ENCODE measurements at places on chromosomes 1 and 21.

- DNase-seq: no peak
Observed at GRCh38 chr1:184463680-184464079, 76.9 kb downstream of the C1orf21 start.

GRCh38 chr1:245155272-245156040 lies 671 bp downstream of the KIF26B start:
- peak; percentile 45 for DNase-seq

- no peak for DNase-seq
Observed at GRCh38 chr1:182676274-182676673, 8.1 kb downstream of the RGS8 start.

DNA sequence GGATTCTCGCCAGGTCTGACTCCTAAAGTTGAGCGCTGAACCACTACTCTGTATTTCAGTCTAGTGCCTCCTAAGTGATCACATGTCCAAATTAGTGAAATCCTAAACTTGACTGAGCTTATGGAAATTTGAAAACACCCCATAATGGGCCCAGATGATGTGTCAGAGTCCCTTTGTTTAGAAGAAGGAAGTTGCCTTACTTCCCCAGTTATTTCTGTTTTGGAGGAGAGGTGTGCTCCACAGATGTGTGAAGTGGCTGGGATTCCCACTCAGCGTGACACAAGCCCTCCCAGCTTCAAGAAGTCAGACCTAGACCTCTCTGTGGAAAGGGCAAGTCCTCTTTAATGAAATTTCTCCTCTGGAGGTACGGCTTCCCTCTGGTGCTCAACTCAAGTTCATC lies 188.8 kb downstream of the TTLL7 start:
- DNase-seq: no peak

- DNase-seq: no peak
Observed at GRCh38 chr1:52663716-52664115, 30.7 kb downstream of the SHISAL2A start.

- DNase-seq: no peak
Observed at GRCh38 chr1:59006289-59006658, 222.4 kb upstream of the JUN start.

DNA sequence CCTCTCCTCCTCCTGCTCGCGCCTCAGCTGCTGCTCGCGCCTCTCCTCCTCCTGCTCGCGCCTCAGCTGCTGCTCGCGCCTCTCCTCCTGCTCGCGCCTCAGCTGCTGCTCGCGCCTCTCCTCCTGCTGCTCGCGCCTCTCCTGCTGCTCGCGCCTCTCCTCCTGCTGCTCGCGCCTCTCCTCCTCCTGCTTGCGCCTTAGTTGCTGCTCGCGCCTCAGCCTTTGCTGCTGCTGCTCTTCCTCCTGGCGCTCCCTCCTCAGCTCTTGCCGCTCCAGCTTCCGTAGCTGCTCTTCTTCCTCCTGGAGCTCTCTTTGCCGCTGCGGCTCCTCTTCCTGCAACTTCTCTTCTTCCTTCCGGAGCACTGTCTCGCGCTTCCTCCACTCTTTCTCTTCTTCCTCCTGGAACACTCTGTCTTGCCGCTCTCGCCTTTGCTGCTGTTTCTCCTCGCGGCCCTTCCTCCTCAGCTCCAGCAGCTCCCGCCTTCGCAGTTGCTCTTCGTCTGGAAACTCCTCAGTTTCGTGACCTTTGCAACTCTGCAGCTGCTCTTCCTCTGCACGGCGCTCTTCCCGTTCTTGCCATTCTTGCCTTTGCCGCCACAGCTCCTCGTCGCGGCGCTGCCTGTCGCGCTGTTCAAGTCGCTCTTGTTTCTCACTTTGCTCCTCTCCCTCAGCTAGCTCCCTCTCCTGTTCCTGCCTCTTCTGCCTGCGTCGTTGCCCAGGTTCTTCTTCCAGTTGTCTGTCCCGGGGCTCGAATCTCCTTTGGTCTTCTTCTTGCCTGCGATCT lies 3.0 kb downstream of the TCHH start:
- DNase-seq: peak; percentile 21

DNA sequence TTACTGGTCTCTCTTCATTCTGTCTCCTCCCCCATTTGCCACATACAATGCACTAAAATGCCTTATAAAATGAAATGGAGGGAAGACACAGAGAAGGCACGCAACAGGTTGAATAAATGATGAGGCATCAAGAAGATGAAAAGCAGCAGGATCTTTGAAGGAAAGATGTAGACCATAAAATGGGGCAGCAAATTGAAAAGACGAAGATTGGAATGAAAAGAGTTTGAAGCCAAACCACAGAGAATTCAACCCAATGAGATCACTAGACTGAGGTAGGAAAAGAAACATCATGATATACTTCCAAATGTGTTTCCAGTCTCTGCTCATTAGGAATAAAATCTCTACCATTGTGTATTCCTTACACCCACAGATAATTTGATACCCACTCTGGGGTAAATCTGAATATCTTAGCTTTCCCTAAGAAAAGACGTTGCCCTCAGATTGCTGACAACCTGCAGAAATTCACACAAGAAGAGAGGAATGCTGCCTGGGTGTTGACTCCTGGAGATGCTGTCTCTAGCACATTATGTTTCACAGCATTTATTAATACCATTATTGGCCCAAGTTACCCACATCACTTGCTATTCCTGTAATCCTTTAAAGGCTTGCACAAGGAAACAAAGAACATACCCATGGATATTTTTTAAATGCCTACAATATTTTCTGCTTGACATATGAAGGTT lies 230.9 kb downstream of the LTN1 start:
- DNase-seq: no peak

- no peak for DNase-seq
Observed at GRCh38 chr1:35598895-35599294, 25.8 kb downstream of the TFAP2E start.

GRCh38 chr1:43368646-43369020 lies 822 bp upstream of the ELOVL1 start:
- DNase-seq: no peak

DNA sequence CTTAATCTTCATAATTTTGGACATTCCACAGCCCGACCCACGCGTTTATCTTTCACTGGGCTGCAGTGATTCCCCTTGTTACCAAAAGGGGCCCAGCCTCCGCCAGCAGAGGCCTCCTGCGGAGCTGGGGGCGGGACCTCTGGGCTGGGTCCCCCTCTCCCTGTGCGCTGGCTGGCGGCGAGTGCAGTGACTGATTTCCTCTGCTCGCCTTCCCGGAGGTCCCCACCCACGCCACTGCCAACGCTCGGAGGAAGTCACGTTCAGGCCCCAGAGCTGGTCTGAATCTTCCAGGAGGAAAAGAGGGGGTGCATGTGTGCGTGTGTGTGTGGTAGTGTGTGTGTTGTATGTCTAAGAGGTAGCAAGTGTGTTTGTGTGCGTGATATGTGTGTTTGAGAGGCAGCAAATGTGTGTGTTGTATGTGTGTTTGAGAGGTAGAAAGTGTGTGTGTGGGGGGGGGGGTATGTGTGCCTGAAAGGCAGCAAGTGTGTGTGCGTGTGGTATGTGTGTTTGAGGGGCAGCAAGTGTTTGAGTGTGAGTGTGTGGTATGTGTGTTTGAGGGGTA lies 35.0 kb upstream of the JAK1 start:
- DNase-seq: no peak

- peak; percentile 10 for DNase-seq
Observed at GRCh38 chr1:153428791-153429190, 12.5 kb downstream of the S100A7A start.

DNA sequence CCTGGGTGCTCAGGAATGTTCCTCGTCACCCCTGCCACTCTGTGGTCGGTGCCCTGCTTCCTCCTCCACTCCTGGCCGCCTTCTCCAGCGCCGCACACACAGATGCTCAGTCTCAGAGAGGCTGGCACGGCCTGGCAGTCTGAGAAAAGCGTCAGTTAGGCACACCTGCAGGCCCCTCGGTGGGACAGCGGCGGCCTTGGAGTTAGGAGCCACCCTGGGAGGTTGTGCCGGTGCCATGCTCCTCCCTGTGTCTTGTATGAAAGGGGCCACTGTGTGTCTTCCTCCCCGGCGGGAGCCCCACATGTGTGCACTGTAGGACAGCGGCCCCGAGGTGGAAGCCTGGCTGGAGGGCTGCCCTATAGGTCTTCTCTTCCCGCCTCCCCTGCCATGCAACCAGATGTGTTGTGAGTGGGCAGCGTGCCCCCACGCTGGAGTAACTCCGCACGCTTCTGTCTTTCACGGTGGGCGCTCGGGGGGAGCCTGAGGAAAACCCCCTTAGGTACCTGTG lies 145.2 kb downstream of the PGBD5 start:
- DNase-seq: no peak

DNA sequence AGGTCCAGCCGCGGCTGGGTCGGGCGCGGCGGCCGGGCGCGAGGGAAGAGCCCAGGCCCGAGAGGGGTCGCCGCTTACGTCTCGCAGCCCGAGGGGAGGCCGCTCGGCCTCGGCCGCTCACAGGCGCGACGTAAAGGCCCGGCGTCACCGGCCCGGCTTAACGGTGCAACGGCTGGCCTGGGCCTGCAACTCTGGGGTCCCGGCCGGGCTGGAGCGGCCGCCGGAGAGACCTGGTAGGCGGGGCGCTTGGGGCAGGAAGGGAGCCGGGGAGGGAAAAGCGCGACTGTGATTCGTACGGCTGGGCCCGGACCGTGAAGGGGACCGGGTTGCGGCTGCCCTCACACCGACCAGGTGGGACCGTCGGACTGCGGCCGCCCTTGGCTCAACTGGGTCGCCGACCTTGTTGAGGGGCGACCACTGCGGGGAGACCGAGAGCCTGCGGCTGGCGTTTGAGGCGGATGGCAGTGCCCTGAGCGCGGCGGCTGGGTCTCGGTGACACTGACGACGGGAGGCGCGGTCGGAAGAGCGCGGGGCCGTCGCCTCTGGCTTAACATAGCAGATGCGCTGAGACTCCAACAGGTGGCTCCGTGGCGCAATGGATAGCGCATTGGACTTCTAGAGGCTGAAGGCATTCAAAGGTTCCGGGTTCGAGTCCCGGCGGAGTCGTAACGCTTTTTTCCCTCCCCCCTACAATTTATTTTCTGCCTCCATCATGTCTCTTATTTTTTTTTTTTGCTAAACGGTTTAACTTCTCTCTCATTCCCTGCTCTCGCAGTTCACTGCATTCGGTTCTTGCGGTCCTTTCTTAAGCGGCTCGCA lies 31.8 kb downstream of the DNTTIP2 start:
- DNase-seq: peak; percentile 94

GRCh38 chr1:6317098-6317760 lies 56.3 kb upstream of the GPR153 start:
- DNase-seq: no peak

DNA sequence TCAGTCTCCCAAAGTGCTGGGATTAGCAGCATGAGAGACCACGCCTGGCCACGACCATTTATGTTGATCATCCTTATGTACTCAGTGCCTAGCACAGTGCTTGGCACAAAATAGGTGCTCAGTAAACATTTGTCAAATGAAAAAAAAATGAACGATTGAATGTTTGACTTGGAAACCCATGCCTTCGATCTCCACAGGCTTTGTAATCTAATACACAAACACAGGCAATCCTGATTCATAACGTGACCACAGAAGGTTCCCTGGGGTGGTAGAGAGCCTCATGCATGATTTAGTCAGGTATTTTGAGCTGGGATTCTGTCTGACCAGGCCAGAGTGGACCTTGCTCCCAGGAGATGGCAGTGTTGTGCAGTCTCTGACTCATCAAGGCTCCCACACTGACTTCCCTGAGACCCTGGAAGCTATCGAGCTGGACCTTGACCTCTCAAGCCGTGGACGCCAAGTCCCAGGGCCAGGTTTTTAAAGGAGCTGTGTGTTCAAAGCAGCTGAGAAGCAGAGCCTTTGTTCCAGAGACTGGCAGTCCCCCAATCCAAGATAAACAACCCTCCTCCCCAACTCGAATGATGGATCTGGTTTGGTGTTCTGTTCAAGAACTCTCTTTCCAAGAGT lies 81.1 kb downstream of the PGM1 start:
- DNase-seq: no peak

DNA sequence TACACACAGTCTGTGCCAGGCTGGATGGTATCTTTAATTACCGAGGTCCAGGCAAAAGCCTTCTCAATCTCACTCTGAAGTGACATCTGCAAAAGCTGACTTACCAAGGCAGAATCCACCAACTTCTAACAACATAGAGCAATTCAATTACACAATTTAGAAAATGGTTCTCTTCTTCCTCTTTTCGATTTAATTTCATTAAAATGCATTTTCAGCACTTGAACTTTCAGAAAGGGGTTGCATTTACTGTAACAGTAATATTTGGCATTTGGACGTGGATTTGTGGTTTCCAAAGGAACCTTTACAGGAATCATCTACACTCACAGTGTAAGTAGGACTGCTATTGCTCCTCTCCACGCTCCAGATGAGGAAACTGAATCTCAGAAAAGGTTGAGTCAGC lies 53.3 kb downstream of the ERO1B start:
- DNase-seq: no peak

DNA sequence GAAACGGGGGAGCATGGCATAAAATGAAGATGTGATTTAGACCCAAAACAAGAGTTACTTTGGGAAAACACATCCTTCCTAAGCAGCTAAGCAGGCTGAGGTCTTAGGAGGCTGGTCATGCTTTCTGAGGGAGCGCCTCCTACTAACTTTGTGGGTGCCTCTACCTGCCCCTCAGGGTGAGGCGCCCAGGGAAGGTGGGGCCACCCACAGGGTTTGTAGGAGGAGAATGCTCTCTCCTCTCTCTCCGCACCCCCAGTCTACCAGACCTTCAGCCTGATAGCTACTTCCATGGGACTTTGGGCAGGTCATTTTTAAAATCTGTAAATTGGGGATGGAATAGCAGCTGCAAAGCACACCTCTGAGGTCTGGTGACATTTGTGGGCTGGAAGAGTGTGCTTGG lies 23.8 kb downstream of the SLC27A3 start:
- DNase-seq: no peak

DNA sequence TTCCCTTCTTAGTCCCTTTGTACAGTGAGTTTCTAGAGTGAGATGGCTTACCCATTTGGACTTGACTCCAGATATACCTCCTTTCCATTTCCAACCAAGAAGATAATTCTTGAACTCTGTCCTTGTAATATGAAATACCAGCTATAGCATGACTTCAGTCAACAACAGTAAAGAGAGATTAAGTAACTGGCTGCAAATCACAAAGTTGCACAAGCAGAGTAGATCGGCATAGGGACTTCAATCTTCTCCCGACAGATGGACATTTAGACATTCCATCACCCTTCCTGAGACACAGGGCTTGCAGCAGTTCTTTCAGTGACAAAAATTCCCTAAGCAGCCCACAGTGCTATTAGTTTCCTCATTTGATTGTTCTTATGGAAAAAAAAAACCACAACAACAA lies 44.6 kb downstream of the JAK1 start:
- no peak for DNase-seq

DNA sequence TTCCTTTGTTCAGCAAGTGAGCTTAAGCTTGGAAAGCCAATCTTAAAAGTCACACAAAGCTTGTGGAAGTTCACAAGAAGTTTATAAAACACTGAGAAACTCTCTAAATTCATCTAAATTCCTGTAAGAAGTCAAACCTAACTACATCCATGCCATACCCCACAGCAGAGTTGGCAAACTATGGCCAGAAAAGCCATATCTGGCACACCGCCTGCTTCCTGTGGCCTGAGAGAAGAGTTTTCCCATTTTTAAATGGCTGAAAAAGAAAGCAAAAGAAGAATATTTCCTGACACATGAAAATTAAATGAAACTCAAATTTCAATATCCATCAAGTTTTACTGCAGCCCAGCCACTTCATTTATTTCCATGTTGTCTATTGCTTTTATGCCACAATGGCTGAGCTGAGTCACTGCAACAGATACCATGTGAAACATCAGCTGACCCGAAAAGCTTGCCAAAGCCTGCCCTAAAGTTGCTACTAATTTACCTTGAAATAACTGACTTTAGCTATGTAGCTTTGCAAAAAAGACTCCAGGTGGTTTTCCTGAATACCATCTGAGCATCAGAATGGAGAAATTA lies 237.1 kb downstream of the SLC45A1 start:
- no peak for DNase-seq

- no peak for DNase-seq
Observed at GRCh38 chr1:22702296-22703085, 8.1 kb upstream of the EPHB2 start.
